Esophagus squamous epithelium (tissue), 5 donors: ENCODE measurements at places on chromosomes 2 and 18.

GRCh38 chr2:44813165-44813564, 128.3 kb upstream of the SIX3 start:
- no peak for DNase-seq

DNA sequence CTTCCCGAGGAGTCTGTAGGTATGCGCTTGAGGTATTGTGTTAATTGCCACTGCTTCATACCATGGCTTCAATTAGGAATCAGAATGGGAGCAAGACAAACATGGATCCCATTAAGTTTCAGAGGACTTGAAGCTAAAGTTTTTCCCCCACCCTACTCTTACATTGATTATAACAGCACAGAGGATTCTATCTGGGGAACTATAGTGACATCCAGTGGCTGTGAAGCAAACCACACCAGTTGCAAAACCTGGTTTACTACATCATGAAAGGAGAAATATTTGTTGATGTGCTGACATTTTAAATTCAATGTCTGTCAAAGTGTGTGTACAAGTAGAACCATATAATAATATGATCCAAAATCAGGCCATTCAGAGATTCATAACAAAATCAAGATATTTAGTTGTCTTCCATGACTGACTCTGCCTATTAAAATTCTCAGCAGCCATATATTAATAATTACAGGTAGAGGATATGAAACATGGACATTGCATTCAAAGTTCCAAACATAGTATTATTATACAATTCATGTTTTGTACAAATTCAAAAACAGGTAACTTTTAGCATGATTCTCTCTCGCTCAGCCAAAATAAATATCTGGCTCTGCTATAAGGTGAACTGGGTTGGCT, 82.9 kb downstream of the GRB14 start:
- DNase-seq: no peak

DNA sequence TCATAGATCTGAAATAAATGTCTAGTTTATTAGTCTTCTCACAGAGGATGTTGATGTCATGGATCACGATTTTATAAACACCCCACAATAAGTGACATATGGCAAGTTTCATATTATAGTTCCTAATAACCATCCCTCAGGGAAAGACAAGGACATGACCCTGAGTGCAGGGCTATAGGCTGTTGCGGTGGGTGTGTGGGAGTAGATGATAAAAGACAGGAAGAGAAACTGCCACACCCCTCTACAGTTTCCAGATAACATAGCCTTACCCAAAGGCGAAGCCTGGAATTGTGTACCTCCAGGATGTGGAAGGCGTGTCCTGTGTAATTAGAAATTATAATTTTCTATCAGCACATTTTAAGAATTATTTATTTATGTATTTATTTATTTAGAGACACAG, 2.4 kb upstream of the NEDD4L start:
- no peak for DNase-seq

GRCh38 chr2:37388074-37388473, 43.6 kb downstream of the QPCT start:
- DNase-seq: no peak

DNA sequence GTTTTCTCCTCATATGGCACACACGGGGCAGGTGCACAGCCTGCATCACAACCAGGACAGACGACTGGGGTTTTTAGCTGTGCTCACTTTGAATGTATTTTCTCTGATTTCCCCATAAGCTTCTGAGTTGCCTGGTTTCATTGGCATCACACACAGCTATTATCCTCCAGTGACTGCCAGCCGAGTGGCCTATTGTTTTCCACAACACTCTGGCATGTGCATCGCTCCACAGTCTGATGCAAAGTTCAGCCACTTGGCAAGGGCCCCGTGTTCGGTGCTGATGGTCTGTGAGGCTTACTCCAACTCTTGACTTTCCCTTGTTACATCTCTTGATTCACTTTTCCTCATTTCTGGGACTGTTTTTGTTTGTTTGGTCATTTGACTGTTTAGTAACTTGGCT, 593.1 kb downstream of the CBLN2 start:
- no peak for DNase-seq

DNA sequence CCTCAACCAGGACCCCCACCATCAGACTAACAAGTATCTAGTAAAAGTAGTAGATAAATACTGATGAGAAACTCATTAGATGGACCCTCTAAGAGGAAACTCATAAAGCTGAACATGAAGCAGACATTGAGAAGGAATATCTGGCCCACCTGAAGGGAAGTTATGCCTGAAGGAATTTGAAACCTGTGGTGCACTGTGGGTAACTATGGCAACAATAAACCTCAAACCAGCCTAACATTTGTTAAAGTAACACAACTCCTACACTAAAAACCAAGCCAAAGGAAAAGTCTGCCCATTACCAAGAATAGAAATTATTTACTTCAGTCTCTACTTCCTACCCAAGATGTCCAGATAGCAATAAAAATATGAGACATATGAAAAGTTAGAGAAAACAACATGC, 43.4 kb downstream of the KIAA1328 start:
- no peak for DNase-seq

DNA sequence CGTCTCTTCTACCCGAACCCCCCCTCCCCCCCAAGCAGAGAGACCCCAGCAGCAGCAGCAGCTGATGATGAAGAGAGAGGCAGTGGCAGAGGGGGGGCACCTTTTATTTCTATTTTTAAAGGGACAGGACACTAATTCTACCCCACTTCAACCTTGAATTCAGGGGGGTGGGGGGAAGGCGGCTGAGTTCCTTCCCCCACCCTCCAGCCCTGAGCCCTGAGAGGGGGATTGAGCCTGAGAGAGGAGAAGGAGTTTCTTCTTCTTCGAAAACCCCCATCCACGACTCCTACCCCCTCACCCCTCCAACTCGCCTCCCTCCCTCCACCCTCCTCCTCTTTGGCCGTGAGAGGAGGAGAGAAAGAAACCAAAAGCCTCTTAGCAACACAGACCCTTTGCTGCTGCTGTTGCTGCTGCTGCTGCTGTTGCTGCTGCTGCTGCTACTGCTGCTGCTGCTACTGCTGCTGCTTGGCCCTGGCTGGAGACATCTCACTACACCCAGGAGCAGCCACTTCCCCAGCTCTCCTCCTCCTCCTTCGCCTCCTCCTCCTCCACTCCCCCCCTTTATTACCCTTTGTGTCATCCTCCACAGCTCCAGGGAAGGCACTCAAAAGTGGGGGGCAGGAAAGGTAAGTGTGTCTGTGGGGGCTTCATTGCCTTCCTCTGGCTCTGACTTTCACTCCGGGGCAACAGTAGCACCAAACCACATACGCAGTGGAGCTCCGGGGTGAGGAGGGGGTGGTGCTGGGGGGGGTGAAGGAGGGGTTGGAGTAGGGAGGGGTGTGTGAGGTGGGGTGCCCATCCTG, at the start of gene MBD5:
TSS of gene MBD5 (plus strand) at position 33 of the 803 bp plus-strand sequence.
- no peak for DNase-seq

DNA sequence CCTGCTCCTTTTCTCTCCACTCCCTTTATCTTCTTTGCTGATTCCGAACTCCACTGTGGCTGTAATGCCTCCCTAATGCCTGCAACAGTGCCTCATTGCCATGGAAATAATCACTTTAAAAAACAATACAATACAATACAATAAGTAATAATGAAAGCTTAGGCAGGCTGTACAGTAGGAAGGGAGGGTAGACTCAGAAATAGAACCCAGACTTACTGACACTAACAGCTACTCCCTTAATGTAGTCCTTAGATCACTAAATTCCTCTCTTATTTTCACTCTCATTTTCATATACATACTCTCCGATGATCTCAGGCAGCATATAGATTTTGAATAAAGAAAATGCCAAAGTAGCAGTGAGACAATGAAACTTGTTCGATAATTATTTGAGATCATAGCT, 70.2 kb downstream of the DLGAP1 start:
- no peak for DNase-seq

DNA sequence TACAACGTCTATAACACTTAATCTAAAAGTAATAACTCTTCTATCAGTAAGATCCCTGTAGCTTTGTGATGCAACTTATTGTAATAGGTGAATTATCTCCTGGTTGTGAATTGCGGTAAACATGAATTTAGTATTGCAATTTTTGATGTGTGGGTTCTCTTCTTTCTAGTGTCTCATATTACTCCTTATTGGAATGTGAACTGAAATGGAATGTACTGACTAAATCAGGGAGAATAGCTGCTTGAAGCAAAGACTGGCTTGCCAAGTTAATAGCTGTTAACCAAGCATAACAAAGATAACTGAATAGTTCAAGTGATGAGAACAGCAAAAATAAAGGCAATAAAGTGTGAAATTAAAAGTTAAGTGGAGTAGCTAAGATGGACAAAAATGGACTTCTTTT, 60.5 kb upstream of the TFPI start:
- DNase-seq: no peak

- no peak for DNase-seq
Observed at GRCh38 chr2:26875065-26875634, 27.2 kb downstream of the DPYSL5 start.

DNA sequence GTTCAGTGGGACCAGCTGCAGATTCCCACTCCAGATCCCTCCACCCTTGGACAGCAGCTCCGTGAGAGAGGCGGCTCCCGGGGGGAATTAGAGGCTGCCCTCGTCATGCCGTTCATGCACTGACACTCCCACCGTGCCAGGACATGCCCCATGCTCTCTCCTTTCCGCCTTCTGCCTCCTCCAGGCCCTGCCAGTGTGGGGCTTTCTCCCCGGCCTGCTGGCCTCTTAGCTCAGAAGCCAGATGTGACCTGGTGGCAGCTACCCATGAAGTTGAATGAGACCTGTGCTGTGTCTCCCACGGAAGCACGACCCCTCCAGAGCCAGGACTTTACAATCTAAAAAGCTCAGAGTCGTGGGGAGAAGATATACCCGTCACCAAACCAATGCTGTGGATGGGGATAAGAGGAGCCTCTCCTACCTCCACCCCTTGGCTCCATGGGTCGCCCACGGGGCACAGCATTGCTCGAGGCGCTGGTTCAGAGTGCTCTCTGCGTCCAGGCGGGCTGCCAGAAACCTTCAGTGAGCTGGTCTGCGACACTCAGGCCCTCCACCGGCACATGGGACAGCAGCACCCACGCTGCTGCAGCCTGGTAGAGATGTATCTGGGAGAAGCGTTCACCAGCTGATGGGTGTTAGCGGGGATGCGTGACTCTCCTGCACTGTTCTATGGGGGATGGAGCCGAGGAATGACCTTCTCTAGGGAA, 111.0 kb upstream of the GPC1 start:
- DNase-seq: no peak

GRCh38 chr2:12363138-12363537, 353.6 kb upstream of the TRIB2 start:
- no peak for DNase-seq
